ENCODE measurements at places on chromosomes 11 and 22.

- no peak for DNase-seq
Observed at GRCh38 chr11:17020831-17021230, 6.6 kb upstream of the PLEKHA7 start.

GRCh38 chr11:1090600-1091331 is 16.1 kb downstream of the MUC2 start:
- DNase-seq = no peak

- DNase-seq = no peak
Observed at GRCh38 chr11:69106031-69106811, 49.5 kb upstream of the SMIM38 start.

GRCh38 chr11:130718120-130718519 is 198.2 kb downstream of the SNX19 start:
- DNase-seq = no peak

- DNase-seq = no peak
Observed at GRCh38 chr11:117986981-117987574, 884 bp downstream of the IL10RA start.

GRCh38 chr11:15645201-15645600 is 530.5 kb downstream of the INSC start:
- DNase-seq = no peak

DNA sequence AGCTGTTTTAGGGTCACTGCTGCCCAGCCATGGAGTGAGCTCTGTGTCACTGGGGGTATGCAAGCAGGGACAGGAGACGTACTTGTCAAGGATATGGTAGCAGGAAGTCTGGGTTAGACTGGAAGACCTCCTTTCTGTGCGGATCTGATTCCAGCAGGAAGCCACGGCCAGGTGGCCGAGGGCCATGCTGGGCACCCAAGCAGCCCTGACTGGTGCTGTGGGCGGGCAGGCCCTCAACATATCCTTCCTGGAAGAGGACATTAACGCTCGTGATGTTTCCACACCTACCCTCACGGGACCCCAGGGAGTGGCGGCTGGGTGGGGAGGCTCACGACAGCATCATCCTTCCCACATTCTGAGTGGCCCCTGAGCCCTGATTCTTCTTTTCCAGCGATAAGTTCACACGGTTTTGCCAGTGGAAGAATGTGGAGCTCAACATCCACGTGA is 8.7 kb upstream of the ANKRD13D start:
- no peak for DNase-seq

GRCh38 chr11:76096552-76096951 is 109.8 kb downstream of the WNT11 start:
- DNase-seq = no peak

- no peak for DNase-seq
Observed at GRCh38 chr22:37317698-37318210, 35.4 kb downstream of the CYTH4 start.

GRCh38 chr11:21133722-21134121 is 464.3 kb downstream of the NELL1 start:
- DNase-seq = no peak

DNA sequence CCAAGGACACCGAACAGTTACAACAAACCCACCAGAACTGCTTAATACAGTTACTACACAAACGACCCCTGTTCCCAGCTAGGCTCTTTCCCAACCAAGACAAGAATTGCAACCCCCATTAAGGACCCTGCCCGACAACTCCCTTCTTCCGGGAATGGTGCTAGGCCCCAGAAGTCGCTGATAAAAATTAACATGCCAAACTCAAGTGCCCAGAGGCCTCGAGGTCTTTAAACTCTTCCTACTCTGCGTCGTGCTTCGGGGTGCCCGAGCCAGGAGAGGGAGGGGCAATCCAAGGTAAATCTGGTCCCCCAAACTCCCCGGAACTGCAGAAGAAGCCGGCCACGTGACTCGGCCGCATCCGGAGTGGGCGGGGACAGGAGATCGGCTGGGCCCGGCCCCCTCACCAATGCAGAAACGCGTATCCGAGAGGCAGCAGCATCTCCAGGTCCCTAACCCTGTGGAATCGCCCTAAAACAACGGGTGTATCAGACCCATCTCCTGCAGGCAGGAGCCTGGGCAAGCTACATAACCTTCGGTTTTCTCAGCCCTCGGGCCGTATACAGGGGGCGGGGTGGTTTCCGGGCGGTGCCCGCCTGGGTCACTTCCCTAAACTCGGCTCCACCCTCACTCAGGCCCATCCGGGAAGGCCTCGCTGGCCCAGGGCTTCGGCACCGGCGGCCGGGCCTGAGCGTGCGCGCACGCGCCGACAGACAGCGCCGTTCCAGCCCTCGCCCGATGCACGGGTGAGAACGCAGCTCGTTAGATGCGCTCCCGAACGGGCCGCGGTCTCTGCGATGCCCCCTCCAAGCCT is 1.1 kb downstream of the CFL1 start:
- DNase-seq = peak; percentile 64

DNA sequence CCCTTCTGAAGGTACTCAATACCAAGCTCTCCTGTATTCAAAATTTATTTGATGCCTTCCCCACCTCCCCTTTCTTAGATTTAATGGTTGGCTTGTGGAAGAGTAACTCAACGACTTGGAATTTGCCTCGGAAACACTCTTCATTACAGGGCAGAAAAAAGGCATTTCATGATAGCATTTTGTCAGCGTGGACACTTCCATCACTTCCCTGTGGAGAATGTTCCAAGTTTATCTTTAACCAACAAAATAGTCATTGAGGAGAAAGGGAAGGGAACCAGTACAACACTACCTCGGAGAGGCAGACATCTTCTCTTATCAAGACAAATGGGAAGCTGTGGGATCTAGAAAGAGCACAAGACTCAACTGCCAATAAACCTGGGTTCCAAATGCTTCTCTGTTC is 177.2 kb upstream of the MTMR2 start:
- no peak for DNase-seq

- no peak for DNase-seq
Observed at GRCh38 chr11:70212227-70212811, 9.2 kb downstream of the FADD start.

DNA sequence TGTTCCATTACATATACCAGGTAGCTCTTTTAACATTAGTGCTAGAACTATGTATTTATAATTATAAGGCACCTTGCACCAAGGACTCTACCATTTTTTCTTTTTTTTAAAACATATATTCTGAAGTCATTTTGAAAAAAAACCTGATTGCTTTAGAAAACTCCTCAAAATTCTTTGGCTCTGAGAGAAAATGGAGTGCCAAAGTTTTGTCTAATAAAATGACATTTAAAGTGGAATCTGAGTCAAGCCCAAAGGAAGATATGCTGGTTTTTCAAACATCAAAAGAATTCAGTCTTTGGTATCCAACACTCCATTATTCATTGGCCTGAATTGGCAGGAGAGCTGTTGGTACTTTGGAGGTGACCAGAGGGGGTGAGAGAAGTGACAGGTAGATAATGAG is 116.5 kb downstream of the ME3 start:
- no peak for DNase-seq

DNA sequence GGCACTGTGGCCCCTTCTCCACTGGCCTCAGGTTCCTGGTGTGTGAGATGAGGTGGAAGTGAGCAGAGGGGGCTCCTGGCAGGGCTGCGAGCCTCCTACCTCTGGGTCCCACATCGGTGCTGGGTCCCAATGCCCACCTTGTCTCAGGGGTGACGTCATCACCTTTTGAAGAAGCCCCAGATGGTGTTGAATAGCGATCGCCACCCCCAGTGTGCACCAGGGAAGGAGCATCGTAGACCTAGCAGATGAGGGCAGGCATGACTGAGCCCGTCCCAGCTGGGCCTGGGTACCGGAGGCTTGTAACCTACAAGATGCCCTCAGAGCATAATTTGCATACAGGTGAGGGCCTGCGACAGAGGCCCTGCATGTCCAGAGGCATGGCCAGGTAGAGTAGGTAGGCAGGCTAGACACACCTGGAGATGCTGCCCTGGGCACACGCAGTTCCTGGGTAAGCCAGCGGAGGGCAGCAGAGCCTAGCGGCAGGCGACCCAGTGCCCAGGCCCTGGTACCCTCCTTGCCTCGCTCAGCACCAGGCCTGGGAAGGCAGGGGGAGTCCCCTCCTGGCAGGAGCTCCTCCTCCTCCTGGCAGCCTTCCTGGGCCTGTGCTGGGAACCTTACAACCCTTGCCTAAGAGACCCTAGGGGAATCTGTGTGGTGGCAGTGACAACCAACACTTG is 52.5 kb downstream of the TPCN2 start:
- DNase-seq = peak; percentile 60

DNA sequence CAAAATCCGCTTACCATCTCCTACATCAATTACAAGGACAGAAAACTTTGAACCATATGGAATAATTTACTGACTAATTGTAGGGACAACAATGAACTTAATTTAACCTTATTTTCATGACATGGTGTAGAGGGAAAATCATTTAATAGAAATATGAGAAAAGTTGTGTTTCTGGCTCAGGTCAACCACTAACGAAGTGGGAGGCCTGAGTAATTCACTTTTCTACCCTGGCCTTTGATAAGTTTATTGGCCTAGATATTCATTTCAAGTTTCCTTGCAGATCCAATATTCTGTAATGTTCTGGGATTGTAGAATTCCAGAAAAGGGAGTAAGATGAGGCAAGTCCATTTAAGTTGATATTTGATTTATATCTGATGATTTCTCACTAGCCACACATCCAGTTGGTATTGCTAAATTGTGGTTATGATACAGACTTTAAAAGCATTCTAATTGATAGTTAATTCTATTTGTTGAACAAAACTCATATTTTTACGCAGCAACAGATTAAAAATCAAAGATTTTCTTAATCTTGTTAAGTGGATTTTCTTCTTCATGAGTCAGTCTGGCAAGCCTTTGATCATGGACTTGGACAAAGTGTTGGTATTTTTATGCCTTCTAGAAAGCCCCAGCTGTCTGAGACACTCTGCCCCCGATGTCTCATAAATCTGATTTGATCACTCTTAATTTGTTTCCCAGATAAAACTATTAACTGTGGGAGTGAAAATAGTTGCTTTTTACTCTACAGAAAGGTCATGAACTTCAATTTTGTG is 336.5 kb downstream of the TMEM135 start:
- DNase-seq = no peak

- DNase-seq = no peak
Observed at GRCh38 chr11:12121011-12121410, 10.6 kb downstream of the MICAL2 start.

GRCh38 chr11:117385471-117385870 is 57.8 kb downstream of the CEP164 start:
- no peak for DNase-seq

DNA sequence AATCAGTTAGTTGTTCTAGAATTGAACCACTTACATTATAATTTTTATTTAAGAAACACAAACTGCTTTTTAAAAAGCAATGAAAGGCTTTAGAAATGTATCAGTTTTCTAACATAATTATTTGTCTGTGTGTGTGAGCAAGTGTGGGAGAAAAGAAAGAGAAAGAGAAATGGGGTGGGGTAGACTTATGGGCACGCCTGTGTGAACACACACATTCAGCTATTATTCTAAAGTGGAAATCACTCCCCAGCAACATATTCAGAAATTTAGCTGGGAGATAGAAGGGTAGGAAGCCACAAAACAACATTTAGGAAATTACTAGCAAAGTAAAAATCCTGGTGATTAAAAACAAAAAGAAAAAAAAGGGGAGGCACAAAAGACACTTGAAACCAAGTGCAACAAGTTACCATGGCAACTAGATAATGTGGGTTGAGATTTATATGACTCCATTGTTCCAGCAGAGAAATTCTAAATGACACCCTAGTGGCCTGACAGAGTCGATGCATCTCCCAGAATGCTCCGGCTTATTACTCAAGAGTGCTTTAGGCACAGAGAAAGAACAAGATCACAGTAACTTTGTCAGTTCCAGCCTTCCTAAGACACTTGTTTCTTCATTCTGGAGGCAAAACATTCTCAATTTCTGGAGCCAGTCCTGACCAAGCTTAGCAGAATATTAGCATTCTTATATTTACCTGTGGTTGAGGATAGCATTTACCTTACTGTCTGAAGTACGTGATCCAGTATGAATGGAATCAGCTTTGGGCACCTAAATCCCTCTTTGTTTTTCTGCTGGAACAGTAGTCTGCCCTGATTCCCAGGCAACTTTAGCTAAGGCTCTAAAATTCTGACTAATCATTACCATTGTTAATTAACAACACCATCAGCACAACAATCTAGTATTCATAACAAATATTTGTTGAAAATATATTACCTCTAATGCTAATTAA is 444.4 kb downstream of the DLG2 start:
- no peak for DNase-seq

DNA sequence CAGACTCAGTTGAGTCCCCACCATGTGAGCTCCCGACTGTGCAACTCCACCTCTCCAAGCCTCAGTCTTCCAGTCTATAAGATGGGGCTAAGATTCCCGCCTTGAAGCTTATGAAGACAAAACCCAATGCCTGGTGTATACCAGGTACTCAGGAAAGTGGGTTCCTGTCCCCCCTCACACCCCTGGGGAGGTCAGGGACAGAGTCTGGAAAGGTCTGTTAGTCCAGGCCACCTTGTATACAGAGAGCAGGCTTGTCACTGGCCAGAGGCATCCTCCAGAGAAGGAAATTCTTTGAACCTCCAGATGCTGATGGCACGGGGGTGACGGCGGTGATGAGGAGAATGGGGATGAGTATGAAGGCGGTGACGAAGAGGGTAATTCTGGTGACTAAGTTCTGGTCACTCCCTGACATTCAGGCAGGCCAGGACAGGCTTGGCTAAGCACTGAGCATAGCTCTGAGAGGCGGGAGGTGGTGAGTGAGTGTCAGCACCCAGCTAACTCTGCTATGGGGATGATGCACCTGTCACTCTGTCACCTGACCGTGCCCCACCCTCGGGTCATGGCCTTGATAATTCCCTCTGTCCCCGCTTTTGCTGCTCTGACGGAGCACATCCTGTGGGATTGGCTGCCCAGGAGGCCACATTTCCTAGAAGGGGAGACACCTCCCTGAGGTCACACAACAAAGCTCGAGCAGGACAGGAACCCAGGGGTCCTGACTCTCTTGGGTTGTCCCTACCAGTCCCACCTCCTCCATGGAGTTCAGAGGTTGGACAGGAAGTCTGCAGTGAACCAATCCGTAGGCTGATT is 30.9 kb upstream of the CSNK1E start:
- DNase-seq = no peak

DNA sequence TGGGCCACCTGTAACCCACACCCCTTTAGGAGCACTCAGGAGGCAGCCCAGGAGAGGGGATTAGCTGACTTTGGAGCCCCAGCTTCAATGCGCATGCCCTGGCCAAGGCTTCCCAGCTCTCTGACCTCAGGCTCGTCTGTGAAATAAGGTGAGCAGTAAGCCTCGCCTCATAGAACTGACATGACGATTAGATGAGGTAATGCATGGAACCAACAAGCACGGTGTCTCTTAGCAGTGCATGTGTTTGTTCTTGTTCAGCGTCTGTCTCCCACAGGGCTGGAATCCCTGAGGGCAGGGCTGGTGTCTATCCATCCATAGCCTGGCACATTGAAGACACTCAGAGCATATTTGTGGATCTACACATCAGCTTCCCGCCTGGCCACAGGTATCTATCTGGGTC is 415.4 kb downstream of the MN1 start:
- DNase-seq = no peak

DNA sequence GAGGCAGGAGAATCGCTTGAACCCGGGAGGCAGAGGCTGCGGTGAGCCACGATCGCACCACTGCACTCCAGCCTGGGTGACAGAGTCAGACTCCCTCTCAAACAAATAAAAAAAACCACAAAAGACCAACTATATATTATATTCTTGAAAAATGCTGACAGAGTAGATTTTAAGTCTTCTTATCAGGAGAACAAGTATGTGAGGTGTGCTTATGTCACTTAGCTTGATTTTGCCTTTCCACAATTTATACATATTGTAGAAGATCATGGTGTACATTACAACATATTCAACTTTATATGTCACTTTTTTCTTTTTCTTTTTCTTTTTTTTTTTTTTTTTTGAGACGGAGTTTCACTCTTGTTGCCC is 24.1 kb upstream of the CARS1 start:
- no peak for DNase-seq

GRCh38 chr11:87425391-87425790 is 387.7 kb downstream of the TMEM135 start:
- no peak for DNase-seq
